ENCODE measurements at places on chromosomes 7 and 10.

DNA sequence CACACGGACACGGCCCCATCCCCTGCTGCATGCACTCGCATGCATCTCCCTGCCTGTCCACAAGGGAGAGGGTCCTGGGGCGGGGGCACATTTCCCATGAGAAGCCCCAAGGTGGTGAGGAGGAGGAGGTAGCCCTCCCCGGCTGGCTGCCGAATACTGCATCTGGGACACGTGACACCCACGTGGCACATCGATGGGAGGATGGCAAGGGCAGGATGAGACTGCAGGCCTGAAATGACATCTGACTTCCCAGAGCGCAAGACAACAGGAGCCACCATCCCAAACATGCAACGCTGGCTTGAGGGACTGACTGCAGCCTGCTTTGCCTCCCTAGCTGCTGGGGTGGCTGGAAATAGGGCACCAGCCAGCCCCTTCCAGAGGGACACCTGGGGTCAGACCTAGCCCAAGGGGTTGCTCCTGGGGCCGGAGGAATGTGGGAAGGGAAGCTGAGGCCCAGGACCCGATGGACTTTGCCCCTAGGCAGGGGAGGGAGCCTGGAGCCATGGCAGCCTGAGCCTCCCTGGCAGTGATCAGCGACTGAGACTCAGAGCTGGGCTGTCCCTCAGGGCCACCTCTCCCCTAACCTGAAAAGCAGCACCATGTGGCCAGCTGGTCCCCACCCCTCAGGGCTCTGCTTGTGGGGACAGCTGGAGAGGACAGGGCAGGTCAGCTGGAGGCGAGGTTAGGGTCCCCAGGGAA is 16.1 kb downstream of the BUD23 start:
- DNase-seq, result no peak

DNA sequence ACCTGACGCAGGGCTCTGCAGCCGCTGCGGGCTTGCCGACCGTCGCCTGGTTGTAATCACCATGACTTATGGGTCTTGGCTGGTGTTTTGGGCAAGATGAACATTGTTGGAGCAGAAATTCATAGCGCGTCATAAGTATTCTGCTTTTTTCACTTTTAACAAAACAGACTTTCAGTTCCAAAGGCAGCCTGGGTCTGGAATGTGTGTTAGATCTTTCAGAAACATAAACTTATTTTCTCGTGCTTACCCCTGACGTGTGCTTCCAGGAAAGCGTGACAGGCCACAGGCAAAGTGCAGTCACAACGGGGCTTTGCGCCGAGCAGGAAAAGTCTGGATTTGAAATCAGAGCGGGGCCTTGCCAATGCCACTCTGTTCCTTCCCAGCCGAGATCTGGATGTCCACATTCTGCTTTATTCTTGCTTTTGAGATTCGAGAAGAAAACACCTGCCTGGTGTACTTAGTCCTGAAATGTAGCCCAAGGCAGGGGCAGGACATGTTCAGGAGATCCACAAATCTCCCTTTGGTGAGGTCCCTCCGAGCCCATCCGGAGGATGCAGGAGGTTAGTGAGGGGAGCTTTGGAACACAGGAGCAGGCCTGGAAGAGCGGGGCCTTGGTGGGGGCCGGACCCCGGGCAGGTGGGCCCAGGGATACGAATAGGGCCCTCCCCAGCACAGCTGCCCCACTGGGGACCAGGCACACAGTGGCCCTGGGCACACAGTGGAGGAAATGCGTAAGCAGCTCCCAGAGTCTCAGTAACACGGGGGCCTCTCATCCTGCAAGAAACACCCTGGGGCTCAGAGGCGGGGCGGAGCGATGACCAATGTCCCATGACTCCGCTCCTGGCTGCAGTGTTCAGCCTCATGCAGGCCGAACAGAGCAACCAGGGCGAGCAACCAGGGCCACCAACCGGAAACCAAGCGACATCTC is 49.5 kb upstream of the EBF3 start:
- no peak for DNase-seq

- DNase-seq, result peak; percentile 54
Measured at GRCh38 chr7:21542891-21543527, at the start of gene DNAH11. TSS of gene DNAH11 (plus strand) at chr7:21543039. CDS start at chr7:21543246, 207 bp downstream.

GRCh38 chr7:115300231-115300870 is 378.5 kb downstream of the MDFIC start:
- no peak for DNase-seq

- DNase-seq, result no peak
Measured at GRCh38 chr10:118115701-118116100, 69.0 kb upstream of the RAB11FIP2 start.

DNA sequence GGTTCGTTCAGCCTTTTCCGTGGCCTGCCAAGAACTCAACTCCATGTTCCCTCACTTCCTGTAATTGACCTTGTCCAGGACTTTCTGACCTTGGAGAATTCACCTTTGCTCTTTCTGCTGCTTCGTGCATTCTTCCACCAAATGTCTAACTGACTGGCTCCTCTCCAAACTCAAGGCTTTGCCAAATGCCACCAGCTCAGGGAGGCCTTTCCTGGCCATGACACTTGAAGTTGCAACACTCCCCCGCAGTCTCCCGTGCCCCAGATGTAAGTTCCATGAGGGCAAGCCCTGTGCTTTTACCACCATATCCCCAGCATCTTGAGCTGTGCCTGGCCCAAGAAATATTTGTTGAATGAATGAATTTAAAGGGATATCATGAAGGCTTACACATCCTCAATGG is 238.4 kb downstream of the ARHGAP21 start:
- no peak for DNase-seq

DNA sequence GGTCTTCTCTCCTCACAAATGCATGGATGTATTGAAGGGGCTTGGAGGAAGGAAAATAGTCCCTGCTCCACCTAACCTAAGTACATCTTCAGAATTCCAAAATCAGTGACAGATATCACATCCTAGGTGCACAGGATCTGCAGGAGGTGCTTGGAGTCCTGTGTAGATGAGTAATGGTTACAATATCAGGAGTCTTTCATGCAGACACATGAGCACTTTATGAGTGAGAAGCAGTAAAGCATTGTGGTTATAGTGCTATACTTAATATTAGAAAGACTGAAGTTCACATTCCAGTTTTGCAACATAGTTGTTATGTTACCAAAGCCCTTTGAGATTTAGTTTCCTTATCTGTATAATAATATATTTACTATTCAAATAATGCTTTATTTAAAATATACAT is 516.7 kb downstream of the NEBL start:
- DNase-seq, result no peak

- DNase-seq, result no peak
Measured at GRCh38 chr10:88931548-88931947, 21.0 kb downstream of the ACTA2 start.

GRCh38 chr10:72063703-72064391 is 24.5 kb downstream of the SPOCK2 start:
- no peak for DNase-seq

DNA sequence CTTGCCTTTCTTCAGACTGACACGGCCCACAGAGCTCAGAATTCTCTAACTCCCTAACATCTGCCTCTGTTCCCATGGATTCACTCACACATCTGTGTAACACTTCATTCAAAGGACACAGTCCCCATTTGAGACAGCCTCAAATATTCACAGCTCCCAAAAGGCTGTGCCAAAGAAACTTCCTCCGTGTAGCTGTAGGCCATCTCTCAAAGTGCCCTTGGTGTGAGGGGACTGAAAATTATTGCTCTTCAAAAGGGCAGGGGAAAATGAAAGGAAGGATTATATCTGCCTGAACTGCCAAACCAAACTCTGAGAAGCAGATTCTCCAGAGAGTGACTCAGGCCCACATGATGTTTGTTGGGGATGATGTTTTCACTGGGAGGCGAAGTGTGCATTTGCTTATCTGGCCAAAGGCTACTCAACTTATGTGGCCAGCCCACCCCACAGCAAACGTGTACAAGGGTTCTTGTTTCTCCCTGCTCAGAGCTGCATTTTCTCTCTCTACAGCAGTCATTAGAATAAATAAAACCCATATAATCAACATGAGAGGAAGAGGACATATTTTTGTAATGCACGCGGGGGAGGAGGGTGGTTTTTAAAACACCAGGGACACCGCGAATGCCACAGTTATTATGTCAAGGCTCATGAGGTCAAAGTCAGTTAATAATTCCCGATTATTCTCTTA is 302.4 kb upstream of the NFE2L3 start:
- no peak for DNase-seq

DNA sequence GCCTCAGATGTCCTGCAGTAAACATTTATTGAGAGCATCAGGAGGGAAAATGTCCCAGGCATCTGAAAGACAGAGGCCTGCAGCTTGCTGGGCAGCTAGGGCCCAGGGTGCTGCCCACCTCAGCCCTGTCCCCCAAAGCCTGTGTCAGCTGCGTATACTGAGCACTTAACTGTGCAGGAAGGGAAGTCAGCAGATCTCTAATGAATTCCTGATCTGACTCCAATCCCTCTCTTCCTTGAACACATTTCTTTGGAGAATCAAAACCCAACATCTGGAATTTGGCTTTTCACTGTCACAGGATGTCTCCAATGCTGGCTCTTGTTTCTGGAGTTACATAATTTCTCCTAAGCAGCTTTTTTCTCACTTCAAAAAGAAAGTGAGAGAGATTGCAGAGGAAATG is 364.7 kb upstream of the NFE2L3 start:
- peak; percentile 19 for DNase-seq

GRCh38 chr7:39592586-39592985 is 26.4 kb downstream of the YAE1 start:
- no peak for DNase-seq

- DNase-seq, result no peak
Measured at GRCh38 chr7:44564606-44565005, 9.1 kb downstream of the DDX56 start.
